ENCODE measurements at places on chromosomes 7 and 10. TPM values are rescaled to one million over a fixed set of nuclear protein-coding genes. Genes with fewer than 3 reads are reported as not detected.

CLEC2L gene
- not detected for total RNA-seq

DNA sequence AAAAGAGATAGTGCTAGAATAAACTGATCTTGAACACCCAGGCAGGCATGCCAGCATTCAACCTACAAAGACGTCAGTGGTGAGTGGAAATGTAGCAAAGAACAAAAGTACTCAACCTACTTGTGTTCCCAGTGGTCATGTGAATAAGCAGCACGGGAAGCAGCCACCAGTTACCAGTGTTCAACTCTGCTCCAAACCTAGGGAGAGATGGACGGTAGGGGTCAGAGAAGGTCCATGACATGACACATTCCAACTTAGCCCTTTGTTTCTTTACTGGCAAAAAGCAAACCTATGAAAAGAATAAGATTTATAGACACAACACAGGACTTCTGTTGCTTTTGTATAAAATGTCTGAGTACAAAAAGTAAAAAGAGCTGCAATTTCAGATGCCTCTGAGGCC lies 511.4 kb downstream of the XPNPEP1 start:
- no peak for DNase-seq

DNA sequence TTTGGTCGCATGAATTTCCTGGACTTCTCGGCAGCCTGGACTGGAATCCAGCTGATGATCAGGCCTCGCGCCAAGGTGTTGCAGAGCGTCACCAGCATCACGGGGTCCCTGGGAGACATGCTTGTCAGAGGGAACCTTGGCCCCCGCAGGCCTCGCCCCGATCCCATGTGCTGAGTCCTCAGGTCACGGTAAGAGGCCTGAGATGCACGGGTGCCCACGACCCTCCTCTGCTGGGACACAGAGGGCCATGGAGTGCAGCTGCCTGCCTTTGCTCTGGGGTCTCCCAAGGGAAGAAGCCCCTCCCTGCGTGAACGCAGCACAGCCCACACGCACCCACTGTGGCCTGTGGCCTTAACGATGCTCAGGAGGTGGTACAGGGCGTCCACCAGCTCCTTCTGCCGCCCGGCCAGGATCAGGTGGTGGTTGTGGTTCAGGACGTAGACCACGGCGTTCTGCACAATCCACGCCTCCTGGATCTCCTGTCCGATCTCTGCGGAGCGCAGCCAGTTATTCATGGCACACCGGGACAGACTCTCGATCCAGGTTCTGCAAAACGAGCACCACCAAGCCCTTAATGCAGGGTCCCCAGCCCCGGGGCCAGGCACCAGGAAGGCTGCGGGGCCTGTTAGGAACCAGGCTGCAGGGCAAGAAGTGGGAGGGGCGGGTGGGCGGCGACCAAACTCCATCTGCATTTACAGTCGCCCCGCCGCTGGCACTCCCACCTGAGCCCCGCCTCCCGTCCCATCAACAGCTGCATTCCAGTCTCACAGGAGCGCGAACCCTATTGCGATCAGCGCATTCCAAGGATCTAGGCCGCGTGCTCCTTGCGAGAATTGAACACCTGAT lies 29.4 kb downstream of the CFAP46 start:
- no peak for DNase-seq

GRCh38 chr10:70295926-70296325 lies 12.1 kb upstream of the NPFFR1 start:
- DNase-seq: no peak

- no peak for DNase-seq
These were observed at the start of gene SHH for GRCh38 chr7:155811895-155812761. Gene SHH (minus strand): TSS chr7:155812463. CDS start chr7:155812122, 341 bp downstream.

DNA sequence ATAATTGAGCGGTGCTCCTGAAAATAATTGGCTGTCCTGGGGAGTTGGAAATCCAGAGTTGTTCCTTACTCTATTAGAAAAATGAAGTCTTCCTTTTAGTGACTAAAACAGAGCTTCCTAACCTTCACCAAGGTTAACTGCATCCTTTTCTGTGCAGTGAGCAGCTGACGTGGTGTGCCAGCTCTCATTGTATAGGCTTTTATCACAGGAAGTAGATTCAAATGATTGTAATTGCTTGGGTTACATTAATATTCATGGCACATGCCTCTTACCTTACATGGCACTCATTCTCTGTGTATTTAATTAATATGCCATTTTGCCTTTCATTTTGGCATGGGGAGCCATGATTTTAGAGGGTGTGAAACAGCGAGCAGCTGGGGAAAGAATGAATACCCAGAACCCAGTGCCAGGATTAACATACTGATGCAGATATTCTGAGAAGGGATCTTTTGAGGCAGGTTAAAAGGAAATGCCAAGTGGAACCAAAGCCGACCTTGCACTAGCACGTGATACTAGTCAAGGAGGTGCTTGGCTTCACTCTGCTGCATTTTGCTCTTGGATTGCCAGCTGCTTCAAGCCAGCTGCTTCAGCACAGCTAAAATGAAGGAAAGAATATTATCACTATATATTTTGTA lies 115.3 kb downstream of the ST7 start:
- DNase-seq: peak; percentile 40

DNA sequence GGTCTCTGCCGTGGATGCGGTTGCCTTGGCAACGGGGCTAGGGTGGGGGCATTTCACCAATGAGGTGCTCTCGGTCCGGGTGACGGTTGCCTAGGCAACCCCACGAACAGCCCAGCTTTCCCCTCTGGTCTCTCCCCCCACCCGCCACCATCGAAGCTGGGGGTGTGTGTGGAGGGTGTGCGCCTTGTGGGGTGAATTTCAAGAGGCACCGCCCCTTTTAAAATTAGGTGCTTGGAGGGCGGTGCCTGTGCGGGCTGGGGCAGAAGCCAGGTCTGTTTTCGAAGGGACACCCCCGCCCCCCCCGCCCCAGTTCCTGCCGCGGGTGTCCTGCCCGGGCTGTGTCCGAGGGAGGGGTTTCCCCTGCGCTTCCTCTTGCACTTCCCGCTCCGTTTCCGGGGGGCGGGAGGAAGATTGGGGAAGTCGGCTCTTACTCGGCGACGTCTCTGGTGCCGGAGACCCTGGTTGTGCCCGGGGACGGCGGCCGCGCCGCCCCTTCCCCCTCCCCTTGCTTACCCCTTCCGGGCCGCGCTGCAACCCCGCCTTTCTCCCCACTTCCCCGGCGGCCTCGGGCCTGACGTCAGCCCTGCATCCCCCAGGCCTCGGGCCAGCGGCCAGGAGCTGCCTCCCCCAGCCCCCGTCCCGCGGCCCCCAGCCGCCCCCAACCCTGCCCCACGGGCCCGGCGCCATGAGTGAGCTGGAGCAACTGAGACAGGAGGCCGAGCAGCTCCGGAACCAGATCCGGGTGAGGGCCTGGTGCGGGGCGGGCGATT lies 2.2 kb downstream of the GNB2 start:
- DNase-seq: peak; percentile 62

GRCh38 chr7:92632791-92633190 lies 42.6 kb upstream of the FAM133B start:
- no peak for DNase-seq

JCAD gene
- 74.7 TPM for total RNA-seq

- peak; percentile 19 for DNase-seq
These were observed 42.8 kb upstream of the RABGEF1 start for GRCh38 chr7:66697449-66698438.

GPR146 gene
- total RNA-seq: 69.9 TPM

MAGI2 gene
- total RNA-seq: 2.4 TPM

DNA sequence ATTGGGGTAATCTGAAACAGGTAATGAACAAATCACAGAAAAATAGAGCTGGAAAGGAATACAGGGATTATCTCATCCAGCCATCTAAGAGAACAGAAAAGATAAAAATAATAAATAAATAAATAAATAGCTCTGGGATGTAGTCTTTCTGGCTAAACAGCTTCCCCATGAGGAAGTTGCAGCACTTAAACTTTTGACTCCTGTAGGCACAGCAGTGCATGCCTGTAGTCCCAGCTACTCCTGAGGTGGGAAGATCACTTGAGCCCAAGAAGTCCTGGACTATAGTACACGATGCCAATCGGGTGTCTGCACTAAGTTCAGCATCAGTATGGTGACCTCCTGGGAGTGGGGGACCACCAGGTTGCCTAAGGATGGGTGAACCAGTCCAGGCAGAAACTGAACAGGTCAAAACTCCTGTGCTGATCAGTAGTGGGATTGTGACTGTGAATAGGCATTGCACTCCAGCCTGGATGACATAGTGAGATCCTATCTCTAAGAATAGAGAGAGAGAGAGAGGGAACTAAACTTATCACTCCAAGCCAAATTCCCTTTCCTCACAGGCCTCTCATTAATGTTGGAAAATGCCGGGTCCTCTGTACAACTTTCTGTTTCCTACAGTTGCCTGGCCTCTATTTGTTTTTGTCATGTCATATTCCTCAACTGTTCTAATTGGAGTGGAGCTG lies 61.7 kb upstream of the CDK13 start:
- DNase-seq: no peak
